ENCODE measurements at places on chromosomes 4 and X.

DNA sequence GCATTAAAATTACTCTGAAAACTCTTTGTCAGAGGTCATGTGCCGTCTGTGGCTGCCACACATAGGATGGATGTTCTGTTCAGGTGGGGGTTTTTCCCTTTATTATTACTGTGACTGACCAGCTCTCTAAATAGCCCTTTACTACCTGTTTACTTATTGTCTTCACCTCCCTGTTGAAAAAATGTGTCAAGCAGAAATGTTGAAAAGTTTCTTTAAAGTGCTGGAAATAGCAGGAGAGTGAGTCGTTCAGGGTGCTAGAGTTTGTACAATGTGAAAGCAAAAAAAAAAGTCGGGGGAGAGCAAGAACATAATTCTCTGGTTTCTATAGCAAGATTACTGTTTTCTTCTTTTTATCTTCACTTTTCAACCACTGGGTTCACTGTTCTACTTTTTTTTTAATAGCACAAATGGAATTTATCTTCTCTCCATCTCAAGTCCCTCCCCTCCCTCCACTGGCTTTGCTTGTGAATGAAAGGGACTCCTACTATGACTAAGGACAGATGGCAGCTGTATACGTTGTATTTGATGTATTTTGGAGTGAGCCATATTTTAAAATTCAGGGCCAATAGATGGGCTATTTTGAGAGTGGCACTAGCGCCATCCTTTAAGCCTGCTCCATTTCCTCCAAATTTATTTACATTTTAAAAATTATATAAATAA is 33.3 kb downstream of the ARX start:
- H3K4me3 ChIP-seq: no peak overlapping the region
- no peak overlapping the region for H3K27ac ChIP-seq
- no peak for DNase-seq
- peaks cover 2% of the 10 kb centered on the region for H3K4me1 ChIP-seq

DNA sequence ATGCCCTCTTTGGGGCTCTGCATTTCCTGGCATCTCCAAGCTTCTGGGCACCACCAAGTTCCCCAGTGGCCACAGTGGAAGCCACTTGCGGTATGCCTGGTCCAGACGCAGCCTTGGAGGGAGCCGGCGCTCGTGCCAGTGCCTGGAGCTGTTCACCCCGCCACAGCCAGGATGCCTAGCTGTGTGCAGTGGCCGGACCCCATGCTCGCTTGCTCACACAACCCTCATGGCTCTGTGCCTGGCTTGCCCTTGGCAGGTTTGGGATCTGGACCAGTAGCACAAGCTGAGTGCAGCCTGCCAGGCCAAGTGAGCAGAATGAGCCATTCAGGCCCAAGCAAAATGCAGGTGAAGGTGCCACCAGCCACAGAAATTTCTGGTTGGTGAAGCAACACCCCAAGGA is 283.5 kb downstream of the EVC2 start:
- H3K4me3 ChIP-seq: no peak overlapping the region
- H3K27ac ChIP-seq: no peak overlapping the region
- no peaks in the 10 kb centered on the region for H3K4me1 ChIP-seq
- no peaks in the 10 kb centered on the region for H3K27me3 ChIP-seq

DNA sequence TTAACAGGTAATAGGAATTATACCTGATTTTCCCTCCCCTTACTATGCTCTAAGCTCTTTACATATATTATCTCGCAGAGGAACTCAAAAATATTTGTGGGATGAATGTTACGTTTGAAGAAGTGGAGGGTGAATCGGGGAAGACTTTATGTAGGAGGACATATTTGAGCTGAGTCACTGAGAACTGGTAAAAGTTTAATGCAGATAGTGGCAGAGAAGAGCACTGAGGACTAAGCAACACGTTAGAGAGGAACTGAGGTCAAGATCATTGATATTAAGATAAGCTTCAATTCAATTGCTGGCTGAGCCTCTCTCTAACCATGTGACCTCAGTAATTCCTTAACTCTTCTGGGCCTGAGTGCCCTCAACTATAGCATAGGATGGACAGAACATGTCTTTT is 26.4 kb upstream of the ELOVL6 start:
- H3K36me3 ChIP-seq: peaks cover 10% of the 10 kb centered on the region
- H3K4me1 ChIP-seq: peaks cover 19% of the 10 kb centered on the region
- no peak for DNase-seq

DNA sequence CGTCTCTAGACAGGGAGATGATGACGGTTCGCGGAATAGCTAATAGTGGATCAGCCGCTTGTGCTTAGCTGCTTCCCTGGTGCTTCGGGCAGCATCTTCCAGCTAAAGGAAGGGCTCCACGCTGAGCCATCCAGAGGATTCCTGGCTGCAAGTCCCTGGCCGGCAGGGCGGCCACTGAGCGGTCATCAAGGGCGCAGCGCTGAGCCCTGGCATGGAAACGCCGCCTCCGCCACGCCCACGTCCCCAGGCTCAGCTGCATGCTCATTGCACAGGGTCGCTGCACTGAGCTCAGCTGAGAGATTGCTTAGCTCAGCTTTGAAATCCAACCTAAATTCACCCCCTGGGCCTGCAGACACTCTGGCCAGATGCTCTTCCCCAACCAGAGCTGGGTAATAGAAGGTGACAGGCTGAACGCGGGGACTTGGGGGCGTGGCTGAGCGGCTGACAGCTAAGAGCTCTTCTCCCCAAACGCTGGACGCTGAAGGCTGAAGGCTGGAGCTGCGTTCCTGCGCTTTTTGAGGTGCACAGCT is 118.2 kb upstream of the KIT start:
- H3K27ac ChIP-seq: no peak overlapping the region
- H3K4me1 ChIP-seq: no peaks in the 10 kb centered on the region
- no peak overlapping the region for H3K4me3 ChIP-seq
- no peak for DNase-seq
- H3K36me3 ChIP-seq: no peaks in the 10 kb centered on the region

DNA sequence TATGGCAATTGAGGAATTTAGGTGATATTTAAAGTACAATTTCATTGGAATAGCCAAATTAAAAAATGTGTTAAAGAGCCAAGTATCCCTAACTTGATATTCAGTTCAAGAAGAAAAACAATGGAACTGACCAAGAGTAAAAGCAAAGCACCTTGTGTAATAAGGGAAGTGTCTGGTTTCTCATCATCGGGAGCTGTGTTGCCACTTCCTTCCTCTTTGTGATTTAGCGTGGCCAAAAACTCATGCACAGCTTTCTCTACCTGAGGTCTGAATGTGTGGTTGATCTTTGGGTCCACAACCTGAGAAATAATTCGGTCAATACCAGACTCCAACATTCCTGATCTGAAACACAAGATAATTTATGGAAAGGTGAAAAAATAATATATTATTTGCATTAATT is 12.4 kb downstream of the BOD1L1 start:
- peaks cover 23% of the 10 kb centered on the region for H3K4me1 ChIP-seq
- H3K4me3 ChIP-seq: no peak overlapping the region
- no peak for DNase-seq
- peaks cover 46% of the 10 kb centered on the region for H3K36me3 ChIP-seq
- H3K27ac ChIP-seq: no peak overlapping the region
- H3K27me3 ChIP-seq: no peaks in the 10 kb centered on the region

DNA sequence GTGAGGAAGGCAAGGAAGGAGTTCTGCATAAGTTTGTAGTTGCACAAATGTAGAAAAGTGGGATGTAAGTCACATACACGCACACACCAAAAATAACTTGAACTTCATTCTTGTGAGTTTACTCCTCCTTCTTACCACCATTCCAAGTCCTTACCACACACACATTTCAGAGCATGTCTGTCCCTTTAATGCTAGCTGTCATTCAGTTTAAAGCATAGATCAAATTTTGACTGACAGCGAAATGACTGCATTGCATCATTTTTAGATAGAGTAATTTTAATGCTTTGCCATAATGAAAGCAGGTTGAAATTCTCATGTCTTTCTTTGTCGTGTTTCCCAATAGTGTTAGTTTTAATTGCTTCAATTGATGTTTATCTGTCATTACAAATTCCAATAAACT is 629.6 kb upstream of the HTR2C start:
- H3K27me3 ChIP-seq: no peaks in the 10 kb centered on the region
- H3K36me3 ChIP-seq: no peaks in the 10 kb centered on the region
- H3K4me3 ChIP-seq: no peak overlapping the region
- DNase-seq: no peak

DNA sequence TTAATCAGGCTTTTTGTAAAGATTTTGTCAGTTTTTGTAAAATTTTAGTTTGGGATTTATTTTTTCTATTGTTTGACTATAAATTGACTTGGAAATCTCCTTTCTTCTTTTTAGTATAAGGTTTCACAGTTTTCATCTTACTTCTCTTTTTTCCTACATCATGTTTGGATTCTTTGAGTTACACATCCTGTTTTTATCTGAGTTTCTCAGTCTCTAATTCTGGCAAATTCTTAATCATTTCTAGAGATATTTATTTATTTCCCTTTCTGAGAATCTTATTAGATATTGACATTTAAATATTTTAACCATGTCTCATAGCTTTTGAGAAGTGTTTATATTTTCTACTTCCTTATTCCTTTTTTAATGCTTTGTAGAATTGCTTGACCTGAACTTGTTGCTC is 20.7 kb downstream of the USP53 start:
- H3K27ac ChIP-seq: no peak overlapping the region
- H3K4me3 ChIP-seq: no peak overlapping the region
- peaks cover 20% of the 10 kb centered on the region for H3K36me3 ChIP-seq
- H3K4me1 ChIP-seq: peaks cover 37% of the 10 kb centered on the region
- no peaks in the 10 kb centered on the region for H3K27me3 ChIP-seq

DNA sequence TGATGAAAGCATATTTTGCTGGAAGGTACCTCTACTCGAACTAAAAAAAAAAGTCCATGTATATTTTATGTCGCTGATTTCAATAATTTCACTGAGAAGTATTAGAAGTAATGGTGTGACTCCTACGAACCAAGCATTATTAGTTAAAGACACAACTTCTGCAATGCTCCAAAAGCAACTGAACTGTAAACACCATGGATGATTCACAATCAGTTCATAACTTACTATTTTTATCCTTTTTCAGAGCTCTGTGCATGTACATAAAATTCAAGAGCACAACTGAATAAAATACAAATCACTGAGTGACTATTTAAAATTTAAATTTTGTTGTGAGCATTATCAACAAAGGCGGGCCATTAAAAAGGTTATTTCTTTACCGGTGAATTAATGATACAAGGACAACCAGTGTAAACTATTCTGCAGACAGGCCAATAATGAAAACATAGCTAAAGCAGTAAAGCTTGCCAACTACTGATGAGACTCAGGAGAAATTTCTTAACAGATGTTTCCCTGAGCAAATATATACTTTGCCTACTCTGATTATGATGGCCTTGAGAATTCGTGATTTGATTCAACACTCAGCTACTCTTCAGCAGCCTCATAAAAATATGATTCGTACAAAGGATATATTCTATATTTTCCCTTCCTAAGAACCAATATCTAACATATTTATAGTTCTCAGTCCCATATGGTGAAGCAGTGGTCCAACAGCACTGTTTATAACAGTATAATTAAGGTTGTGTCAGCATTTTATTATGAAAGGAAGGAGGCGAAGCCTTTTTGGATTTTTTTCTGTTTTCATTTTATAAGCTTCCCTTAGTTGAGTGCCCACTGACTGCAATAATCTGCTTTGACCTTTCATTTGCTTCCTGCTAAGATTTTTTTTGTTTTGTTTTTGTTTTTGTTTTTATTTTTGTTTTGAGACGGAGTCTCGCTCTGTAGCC is 62.8 kb upstream of the NEIL3 start:
- no peaks in the 10 kb centered on the region for H3K36me3 ChIP-seq
- H3K27ac ChIP-seq: no peak overlapping the region
- H3K4me3 ChIP-seq: no peak overlapping the region
- DNase-seq: no peak
- peaks cover 26% of the 10 kb centered on the region for H3K27me3 ChIP-seq
- peaks cover 11% of the 10 kb centered on the region for H3K4me1 ChIP-seq

- H3K36me3 ChIP-seq: no peaks in the 10 kb centered on the region
- H3K27ac ChIP-seq: no peak overlapping the region
- no peaks in the 10 kb centered on the region for H3K4me1 ChIP-seq
- peaks cover 45% of the 10 kb centered on the region for H3K27me3 ChIP-seq
- H3K4me3 ChIP-seq: no peak overlapping the region
These were observed 19.0 kb downstream of the FAM47E start for GRCh38 chr4:76270244-76271175.

DNA sequence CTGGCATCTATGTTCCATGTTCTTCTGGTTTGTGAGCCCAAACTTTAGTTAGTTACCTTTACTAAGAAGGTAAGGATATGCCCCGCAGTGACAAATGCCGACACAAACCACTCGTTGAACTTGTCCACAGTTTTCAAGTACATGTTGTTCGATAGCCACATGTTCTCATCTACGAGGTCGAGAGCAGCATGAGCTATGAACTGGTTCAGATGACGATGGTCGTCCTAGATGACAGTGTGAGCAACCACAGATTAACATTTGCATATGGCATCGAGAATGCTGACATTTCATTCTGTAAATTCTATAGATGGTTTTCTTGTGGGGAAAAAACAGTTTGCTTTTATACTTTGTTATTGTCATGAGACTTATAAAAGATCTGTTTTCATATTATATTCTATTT is 18.0 kb downstream of the TRAPPC2 start:
- peak overlapping the region; percentile 65 for H3K27ac ChIP-seq
- H3K27me3 ChIP-seq: no peaks in the 10 kb centered on the region
- no peak for DNase-seq
- H3K4me1 ChIP-seq: peaks cover 30% of the 10 kb centered on the region
- H3K4me3 ChIP-seq: no peak overlapping the region

DNA sequence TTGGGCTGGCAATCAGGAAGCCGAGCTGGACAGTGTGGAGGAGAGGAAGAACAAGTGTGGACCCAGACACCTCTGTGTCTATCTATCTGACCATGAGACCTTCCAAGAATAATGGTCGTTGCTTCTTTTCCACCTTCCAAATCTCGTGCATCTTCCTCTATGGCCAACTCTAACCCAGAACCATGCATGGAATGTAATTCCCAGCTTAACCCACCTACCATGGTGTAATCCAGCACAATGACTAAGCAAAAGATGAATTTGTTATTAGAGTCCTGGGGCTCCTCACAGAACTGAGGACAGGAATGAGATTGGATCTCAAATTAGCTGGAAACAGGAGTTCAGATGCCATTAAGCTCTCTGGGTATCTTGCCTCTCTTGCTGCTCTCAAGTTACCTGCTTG is 17.4 kb upstream of the TMEM184C start:
- no peak overlapping the region for H3K27ac ChIP-seq
- no peaks in the 10 kb centered on the region for H3K4me1 ChIP-seq
- no peak overlapping the region for H3K4me3 ChIP-seq
- no peaks in the 10 kb centered on the region for H3K36me3 ChIP-seq
- DNase-seq: no peak
- no peaks in the 10 kb centered on the region for H3K27me3 ChIP-seq

DNA sequence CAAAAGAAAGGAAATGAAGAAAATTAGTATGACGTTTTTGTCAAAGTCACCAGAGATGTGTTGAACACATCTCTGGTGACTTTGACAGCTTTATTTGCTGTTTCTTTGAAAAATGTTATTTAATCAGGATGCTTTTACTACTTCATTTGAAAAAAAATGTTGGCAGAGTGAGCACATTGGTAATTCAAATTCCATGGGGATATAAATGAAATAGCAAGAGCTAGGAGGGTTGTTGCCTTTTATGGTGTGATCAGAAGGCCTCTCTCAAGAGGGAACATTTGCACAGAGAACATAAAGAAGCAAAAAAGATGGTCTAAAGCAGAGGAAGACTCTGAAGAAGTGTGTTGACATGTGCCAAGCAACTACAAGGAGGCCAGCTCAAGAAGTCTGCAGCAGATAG is 46.6 kb upstream of the CXCL8 start:
- H3K4me3 ChIP-seq: no peak overlapping the region
- no peak for DNase-seq
- no peaks in the 10 kb centered on the region for H3K27me3 ChIP-seq
- no peaks in the 10 kb centered on the region for H3K4me1 ChIP-seq
- H3K36me3 ChIP-seq: no peaks in the 10 kb centered on the region

Measured in activated CD8-positive, alpha-beta memory T cell treated with anti-CD3 and anti-CD28 coated beads, Interleukin-2, amount 10 ng/mL, durations not matched to agents 7 days and 5 days (primary cell).